ENCODE measurements at places on chromosomes 2 and 18.

- no peak for DNase-seq
Measured at GRCh38 chr2:29697715-29698114, 223.7 kb downstream of the ALK start.

DNA sequence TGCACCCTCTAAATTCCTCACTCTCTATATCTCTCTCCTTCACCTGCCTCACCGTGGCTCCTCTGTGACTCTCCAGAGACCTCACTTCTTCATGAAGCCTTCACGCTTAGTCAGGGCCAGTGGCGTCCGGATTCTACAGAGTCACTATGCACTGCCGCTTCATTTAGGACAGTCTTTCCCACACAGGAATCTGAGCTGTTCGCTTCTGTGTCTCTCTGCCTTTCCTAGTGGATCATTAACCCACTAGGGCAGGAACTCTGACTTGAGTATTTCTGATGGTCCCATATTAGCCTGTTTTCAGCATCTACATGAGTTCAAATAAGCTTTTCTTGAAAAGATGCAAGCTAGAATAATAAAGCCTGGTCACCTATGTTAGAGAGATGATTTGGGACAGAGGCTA lies 180.2 kb upstream of the DOK6 start:
- no peak for DNase-seq

DNA sequence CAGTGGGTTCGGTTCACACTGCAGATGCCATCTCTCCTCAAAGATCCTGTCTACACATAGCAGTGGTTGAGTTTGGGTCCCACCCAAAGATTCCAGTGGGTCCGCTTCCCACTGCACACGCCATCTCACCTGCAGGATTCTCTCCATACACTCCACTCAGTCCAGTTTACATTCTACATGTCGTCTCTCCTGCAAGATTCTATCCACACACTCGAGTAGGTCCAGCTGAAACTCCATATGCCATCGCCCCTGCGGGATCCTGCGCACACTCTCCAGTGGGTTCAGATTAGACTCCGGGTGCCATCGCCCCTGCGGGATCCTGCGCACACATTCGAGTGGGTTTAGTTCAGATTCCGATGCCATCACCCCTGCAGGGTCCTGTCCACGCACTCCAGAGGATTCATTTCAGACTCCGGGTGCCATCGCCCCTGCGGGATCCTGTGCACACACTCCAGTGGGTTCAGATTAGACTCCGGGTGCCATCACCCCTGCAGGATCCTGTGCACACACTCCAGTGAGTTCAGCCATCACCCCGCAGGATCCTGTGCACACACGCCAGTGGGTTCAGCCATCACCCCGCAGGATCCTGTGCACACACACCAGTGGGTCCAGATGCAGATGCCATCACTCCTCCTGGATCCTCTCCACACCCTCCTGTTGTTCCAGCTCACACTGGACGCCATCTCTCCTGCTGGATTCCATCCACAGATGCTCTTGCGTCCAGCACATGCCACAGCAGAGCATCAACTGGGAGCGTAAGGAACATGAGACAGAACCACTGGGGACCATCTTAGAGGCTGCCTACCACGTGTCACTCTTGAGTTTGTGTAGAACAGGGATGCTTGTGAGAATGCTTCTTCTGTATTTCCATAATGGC lies 3.0 kb upstream of the PXDN start:
- DNase-seq, result peak; percentile 57

DNA sequence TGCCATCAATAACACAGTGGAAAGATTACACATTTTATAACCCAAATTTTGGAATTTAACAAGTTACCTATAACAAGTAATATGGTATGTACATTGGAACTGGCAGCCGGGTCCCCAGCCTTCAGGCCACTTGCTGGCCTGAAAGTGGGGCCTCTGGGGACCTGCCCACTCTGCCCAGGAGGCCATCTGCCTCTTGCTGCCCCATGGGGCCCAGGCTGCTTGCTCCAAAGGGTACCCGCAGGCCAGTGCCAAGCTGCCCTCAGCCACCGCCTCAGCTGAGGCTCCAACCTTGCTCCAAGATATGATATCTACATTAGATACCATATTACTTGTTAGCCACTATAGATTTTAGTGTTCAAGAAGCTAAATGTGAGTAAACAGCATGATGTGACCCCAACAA lies 120.8 kb upstream of the TMEFF2 start:
- DNase-seq, result no peak

DNA sequence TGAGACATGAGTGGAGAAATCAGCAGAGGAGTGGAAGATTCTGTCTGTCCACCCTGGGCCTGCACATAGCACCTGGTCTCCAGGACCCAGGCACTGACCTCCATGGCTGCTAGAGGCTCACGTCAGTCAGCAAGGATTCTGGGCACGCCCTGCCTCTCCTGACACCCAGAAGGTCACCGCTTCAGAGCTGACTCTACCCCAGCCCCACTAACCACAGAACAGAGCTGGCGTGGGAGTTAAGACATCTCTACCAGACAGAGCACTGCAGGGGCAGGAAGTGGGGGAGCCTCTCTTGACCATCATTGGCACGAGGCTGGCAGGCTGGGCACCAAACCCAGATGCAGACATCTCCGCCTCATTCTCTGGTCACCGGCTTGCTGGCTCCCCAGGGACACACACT lies 3.0 kb downstream of the ADCY3 start:
- no peak for DNase-seq

GRCh38 chr2:170928036-170928823 lies 823 bp upstream of the GORASP2 start:
- no peak for DNase-seq

- peak; percentile 89 for DNase-seq
Measured at GRCh38 chr2:20141056-20141762, 83.7 kb downstream of the SDC1 start.

DNA sequence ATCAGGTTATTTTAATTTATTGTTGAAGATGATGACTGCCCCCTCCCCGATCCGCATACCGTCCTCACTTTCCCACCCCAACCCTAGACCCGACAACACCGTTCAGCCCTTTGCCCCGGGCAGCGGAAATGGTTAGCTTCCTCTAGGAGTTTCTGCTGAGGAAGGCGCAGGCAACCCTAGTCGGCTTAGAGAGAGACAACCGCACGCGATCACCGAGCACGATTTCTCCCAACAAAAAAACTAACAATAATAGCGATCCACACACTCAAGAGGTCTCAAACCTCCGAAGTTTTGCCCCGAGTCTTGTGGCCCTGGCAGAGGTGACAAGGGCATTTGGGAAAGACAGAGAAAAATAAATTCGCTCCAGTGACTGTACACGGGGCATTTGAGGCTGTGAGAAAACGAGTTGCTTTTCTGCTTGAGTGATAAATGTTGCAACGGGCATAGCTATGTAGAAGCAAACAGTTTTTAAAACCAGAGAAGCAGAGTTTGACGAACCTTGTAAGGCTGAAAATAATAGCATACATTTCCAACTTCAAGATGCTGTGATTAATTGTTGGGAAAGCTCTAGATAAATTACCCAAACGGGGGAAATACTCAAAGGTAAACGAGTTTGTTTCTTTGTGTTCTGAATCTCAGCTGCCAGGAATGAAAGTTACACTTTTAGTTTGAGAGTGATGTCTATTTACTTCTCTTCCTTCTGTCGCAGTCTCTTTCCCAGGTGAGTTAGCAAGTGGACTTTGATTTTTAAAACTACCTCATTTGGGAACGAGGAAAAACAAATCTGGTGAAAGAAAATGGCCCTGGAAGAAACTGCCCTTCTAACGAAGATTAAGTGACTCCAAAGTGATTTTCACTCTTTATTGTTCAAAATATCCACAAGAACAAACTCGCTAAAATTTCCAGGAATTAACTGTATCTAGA lies 11.0 kb upstream of the SIX3 start:
- DNase-seq, result no peak

DNA sequence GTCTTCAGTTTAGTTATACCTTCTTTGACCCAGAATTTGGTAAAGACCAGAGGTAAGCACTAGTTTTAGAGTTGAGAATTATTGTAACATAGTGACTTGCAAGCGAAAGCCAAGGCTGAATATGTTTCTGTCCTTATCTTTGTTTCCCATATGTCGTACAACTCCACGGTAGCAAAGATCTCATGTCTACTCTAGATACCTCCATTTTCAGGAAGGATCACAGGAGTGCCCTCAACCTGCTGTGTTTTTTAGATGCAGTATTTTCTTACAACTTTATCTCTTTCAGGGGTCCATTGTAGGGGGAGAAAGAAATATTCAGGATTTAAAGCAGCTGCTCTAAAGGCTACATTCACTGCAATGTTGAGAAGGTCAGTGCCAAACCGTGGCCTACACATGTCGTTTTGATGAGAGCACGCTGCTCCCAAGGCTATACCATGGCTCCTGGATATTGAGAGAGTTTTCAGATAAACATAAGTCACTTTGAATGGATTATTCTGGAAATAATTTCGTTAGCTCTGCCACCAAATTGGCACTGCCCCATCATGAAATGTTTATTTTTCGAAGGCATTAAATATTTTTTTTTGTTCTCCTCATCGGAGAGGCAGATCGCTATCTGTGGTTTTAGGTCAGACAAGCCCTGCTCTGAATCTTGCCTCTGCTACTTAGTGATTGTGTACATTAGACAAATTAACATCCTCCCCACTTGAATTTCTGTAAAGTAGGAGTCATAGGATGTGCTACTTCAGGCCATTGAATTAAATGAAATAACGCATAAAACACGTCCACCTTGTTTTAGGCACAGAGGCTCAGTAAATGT lies 2.1 kb downstream of the RHBDD1 start:
- DNase-seq, result no peak

GRCh38 chr2:172389685-172390339 lies 37.6 kb upstream of the ITGA6 start:
- no peak for DNase-seq

DNA sequence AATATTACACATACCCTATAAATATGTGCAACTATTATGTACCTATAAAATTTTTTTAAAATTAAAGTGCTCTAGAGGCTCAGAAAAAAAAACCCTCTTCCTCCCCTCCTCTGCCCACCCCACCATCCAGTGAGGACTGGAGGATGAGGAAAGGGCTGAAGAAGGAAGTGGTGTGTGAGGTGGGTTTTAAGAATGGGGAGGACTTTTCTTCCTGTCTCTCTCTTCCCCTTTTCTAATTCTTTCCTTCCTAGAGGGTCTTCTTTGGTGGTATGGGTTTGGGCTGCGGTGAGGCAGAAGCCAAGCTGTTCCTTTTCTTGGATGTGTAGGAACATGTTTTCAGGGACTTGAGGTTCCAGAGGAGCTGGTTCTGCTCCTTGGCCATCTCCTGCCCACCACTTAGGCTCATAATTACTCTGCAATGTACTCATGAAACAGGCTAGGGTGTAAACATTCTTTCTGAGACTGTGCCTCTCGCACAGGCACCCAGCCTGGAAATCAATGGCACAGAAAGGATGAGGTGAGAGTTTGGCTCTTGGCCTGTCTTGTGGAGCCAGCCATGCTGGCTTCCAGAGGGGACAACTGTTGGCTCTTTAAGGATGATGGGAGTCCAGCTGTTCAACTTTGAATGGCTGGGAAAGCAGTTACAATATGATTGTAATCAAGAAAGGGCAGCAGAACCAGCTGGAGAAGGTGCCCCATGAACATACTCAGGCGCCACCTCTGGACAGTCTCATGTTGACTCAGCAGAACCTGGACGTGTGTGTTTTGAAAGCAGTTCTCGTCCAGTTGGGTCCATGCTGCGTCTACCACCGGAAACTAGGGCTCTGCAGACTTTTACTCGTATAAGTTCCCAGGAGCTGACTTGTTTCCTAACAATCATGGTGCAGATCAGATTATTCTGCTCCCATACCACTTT lies 38.3 kb downstream of the IL1RL2 start:
- no peak for DNase-seq

DNA sequence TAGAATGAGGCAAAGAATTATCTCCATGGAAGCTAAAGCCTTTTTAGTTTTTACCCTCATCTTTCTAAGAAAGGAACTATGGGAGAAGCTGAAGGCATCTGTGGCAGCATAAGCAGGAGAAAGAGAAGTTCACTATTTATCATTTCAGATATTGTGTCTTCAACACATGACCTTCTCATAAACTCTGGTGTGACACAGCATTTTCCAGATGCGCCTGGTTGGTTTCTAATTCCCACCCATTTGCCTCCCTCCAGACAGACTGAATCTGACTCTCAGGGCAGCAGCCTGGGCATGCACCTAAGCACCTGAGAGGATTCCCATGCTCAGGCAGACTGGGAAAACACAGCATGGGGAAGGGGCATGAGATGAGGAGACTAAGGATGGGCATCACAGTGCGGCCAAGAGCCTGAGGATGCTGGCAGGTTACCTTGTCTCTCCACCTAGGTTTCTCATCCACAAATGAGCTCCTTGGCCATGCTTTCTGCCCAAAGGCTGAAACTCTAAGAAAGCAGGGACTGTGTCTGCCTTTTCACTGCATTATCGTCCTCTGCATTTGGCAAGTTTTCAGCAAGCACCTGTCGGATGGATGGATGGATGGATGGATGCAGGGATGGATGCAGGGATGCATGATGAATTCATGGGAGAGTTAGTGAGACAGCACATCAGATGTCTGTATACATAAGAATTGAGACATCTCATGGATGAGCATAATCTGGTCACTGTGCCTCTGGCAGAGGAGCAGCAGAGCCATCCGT lies 28.8 kb upstream of the SULT1C4 start:
- no peak for DNase-seq

DNA sequence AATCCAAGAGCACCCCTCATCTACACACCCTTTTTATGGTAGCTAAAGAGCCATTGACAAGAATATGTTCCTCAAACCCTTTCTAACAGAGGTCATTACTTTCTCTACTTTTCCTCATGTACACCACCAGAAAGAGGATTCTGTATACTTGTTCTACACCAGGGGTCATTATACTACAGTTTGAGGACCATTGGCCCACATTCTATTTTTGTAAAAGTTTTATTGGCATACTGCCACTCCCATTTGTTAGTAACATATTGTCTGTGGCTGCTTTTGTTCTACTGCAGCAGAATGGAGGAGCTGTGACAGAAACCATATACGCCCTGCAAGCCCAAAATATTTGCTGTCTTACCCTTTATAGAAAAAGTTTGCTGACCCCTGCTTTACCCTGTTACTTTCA lies 14.3 kb downstream of the HTR2B start:
- DNase-seq, result no peak

- DNase-seq, result no peak
Measured at GRCh38 chr2:30780776-30781330, 26.4 kb downstream of the CAPN13 start.

GRCh38 chr18:49963217-49963616 lies 149.9 kb upstream of the ACAA2 start:
- no peak for DNase-seq
